ENCODE measurements at places on chromosomes 12 and 14. TPM values are rescaled to one million over a fixed set of nuclear protein-coding genes. Genes with fewer than 3 reads are reported as not detected.

CNOT2 gene
- total RNA-seq, result 119 TPM

SERPINA1 gene
- total RNA-seq, result not detected

FOXM1 gene
- 3.8 TPM for total RNA-seq

OVCH1 gene
- total RNA-seq, result 0.70 TPM

Measured in smooth muscle cell of the coronary artery (primary cell).